Hindlimb muscle (tissue), 1 donor: ENCODE measurements at places on chromosomes 2 and 18.

GRCh38 chr2:45439788-45440773 lies 171.0 kb downstream of the SRBD1 start:
- DNase-seq = no peak

DNA sequence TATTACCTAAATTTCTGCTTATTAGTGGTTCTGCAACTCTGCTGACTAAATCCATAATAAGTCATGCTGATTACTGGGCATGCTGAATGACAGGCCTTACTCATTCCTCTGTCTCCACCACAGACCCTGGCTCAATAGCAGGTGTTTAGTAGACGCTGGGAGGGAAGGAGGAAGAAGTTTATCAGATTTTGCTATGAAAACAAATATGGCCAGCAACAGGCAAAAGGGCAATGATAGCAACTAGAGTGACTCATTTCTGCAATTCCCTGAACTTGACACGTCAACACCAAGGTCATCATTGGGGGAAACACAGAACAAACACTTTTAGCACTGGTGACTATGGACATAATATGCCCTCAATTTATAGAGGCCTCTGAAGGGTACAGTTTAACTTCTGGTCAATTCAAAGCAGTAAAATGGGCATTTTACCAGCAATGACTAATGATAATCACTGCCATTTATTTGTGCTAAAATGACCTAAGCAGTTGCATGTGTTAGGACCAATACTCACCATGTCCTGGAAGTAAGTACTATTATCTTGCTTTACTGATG lies 35.2 kb downstream of the TMEM163 start:
- no peak for DNase-seq

DNA sequence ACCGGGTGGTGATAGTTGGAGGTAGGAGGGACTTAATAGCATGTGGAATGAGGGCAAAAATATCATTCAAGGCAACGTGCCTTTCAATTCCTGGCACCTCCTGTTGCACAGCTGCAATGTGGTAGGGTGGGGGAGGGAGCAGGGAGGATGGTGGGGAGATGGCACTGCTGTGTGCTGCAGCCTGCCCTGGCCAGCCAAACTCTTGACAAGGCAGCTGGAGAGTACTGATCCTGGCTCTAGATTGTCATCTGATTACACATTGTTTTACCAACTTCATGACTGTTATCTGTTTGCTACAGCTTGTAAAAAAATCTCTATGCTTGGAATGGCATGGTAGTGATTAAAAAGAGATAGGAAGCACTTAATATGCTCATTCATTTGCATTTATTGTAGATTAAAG lies 47.7 kb downstream of the PLCL1 start:
- no peak for DNase-seq

GRCh38 chr2:236814593-236814992 lies 245.0 kb downstream of the ACKR3 start:
- no peak for DNase-seq

DNA sequence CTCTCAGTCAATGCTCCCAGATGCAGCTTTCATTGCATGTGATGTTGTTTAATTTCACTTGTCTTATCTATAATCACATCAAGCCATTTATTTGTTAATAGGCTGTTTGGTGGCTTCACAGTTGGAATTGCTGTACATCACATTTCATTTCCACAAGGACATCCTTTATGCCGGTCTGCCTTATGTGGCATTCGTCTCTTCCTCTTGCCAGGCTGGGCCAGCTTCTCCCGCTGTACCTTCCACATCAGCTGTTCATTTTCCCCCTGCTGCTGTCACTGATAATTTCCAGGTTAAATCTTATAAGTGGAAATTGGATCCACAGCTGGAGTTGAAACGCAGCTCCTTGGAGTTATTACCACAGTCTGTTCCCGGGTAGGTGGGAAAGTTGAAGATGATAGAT lies 110.6 kb downstream of the DPP10 start:
- DNase-seq = no peak

GRCh38 chr18:8348051-8348720 lies 261.1 kb upstream of the RAB12 start:
- DNase-seq = no peak

GRCh38 chr2:237695201-237695780 lies 67.9 kb downstream of the LRRFIP1 start:
- no peak for DNase-seq

DNA sequence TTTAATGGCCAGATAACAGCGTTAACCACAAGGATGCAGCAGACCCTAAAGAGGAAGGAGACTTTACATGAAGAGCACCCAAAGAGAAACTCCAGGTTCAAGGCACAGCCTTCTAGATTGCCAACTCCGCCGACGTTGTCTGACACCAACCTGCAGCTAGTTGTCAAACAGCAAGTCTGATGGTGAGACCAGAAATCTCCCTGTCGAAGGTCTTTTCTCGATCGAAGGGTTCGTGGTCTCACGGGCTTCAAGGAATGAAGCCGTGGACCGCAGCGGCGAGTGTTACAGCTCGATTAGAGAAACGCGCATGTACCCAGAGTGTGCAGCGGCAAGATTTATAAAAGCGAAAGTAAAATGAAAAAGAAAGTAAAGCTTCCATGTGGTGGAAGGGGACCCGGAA lies 656.3 kb downstream of the XIRP2 start:
- DNase-seq = no peak

GRCh38 chr2:188512456-188512855 lies 220.8 kb downstream of the GULP1 start:
- peak; percentile 43 for DNase-seq

DNA sequence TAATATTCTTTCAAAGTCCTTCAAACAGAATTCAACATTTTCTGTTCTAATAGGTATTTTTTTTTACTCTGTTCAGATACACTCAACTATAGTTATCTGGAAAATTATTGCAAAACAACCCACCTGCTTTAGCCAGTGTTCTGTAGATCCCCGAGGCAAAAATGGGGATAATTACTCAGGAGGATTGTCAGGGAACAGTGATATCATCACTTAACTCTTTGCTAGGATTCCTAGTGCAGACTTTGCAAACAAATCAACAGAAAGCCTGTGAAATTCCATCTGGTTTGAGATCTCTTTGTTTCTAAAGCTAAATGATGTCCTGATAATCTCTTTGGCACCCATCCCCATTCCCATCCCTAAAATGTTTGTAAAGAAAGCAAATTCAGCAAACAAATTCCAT lies 413.6 kb upstream of the MEIS1 start:
- no peak for DNase-seq

DNA sequence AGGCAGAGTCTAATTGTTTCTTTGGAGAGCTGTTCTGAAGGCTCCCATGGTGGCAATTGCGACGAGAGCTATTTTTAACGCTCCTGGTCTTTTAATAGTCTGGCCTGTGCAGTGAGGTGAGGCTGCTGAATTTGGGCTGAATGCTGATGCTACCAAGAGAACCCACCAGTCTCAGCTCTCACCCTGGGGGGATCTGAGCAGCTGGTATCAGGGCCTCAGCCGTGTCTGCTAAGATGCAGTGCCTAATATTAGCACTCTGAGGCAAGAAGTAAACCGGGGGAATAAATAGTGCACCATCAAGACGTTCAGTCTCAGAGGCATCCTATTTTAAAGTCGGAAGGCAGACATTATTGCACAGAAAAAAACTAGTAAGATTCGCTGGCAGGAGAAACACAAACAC lies 214.8 kb upstream of the PID1 start:
- peak; percentile 15 for DNase-seq
